Activated T-helper 1 cell treated with Interleukin-2 at 50 U/mL for 16 hours (primary cell): ENCODE measurements at places on chromosomes 16 and 17.

DNA sequence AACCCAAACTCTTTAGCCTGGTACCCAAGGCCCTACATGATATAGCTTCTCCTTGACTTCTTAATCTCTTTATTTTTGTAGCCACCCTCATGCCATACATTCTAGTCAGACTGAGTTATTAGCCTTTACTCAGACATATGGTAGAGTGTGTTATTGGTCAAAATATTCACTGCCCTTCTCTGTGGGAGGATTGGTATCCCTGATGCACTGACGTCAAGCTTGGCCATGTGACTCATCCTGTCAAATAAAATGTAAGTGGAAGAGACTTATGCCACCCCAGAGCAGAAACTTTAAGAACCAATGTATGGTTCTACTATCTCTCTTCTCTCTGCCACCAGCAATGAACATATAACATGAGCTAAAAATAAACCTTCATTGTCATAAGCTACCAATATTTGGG, 12.2 kb upstream of the BEAN1 start:
- no peak for DNase-seq

DNA sequence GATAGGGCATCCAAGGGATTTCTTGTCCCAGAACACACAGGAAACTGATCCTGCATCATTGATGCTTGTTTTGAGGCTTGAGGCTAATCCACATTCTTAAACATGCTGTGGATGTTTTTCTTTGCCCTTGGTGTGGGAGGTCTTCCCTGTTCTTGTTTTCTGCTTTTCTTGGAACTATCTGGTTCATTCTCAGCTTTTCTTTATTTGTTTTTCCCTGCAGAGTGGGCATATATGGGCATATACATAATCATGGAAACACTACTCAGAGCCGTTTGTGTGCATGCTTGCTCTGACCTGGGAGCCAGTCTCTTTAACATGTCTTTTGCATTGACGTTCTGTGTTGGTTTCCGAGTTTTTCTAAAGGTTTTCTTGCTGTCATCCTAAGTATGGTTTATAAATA, 300.0 kb downstream of the SNX29 start:
- DNase-seq: no peak

DNA sequence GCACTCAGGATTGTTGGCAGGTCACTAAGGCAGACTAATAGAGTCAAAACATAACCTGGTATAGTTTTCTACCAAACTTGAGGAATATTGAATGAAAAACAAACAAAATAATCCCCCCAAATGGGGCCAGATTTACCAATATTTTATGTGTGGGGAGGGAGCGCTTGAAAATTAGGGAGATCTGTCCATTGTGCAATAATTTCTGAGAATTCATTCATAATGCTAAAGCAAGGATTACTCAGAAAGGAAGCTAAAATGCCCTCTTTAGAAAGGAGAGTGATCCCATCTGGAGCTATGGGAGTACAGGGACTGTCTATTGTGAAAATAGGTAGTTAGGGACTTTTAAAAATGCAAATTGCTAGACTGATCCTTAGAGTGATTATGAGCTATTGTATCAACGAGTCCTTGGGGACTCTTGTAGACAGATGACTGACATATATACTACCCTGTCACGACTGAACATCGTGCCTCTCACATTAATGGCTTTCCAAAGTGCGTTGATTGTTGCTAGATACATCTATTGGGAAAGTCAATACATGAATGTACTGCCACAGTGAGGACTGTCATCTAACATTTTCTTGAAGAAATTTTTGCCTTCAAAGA, 193.6 kb downstream of the AATF start:
- DNase-seq: no peak

DNA sequence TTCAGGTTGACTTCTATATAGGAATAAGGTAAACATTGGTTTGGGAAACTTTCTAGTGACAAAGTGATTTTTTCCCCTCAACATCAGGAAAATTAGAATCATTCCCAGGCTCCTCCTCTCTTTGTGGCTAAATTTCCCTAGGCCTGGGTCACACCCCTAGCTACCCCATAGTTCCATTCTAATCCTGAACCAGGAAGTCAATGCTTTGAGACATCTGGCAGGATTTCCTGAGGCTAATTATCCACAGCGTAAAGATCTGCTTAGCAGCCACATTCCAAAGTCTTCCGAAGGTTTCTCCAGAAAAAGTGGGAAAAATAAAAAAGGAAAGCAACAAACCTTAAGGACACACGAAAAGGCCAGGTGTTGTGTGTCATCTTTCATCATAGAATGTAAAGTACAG, 60.3 kb upstream of the CORO6 start:
- DNase-seq: no peak

DNA sequence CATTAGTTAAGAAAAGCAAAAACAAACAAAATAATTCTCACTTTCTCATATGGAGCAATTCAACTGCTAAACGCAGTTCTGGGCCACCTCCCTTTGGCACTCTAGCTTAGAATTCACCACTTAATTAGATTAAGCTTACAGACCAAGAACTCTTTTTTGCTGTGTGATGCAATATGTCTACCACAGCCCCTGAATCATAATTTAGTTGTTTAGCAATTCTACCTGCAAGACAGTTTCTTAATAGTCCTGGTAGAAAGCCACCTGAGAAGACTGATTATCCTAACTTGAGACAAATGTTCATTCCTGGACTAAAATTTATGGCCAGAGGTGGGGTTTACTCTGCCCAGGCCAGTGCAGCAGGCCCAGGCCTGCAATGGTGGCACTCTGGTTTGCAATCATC, 205.9 kb downstream of the HS3ST3A1 start:
- DNase-seq: no peak

GRCh38 chr17:7190276-7190917, 11.2 kb upstream of the ASGR1 start:
- DNase-seq: no peak

GRCh38 chr16:56191156-56191815, at the start of gene GNAO1:
GNAO1 (plus strand) TSS chr16:56191489; CDS start chr16:56192236, 747 bp downstream.
- DNase-seq: peak; percentile 64

DNA sequence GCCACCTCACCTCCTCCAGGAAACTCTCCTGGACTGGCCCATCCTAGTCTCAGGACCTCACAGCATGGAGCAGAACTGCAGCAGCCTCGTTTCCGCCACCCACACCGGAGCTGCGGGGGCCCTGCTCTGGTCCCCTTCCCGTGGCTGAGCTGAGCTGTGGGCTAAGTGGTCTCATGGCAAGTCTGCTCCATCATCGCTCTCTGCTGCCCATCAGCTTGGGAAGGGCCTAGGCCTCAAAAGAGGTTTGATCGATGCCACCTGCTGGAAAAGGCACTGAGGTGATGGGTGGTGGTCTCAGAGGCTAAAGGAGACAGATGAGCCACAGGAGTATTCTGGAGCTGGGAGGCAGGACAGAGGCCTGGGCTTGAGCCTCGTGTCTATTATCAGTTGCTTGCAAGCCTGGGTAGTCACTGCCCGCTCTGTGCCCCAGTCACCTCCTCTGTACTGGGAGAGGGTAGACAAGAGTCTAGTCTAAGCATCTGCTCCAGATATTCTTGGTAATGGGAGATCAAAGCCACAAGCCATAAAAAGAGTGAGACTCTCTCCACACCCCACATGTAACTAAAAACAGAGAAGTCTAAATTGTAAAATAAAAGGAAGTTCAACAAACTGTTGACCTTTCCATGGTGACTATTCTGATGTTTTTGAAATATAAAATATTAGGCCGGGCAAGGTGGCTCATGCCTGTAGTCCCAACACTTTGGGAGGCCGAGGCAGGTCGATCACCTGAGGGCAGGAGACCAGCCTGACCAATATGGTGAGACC, 1.6 kb downstream of the ITGAE start:
- no peak for DNase-seq
